ENCODE measurements at places on chromosomes 4 and X.

DNA sequence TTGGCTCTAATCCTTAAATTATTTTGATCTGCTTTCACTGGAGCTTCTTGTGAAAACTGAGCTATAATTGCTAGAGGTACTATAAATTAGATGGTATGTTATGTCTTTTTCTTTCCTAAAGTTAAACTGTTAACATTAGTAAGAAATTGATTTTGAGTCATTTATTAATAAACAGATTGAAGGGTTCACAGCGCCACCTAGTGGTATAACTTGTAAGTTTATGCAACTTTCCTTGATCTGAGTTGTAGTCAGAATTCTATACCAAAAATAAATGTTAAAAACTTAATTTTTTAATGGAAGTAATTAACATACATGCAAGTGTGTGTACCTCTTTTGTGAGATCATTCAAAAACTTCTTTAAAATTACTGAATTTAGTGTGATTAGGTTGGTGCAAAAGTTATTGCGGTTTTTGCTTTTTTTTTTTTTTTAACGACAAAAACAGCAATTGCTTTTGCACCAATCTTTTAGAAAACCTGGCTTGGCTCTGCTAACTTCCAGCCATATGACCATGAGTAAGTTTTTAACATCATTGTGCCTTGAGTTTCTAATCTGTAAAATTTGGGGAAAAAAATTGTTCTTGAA, 151.5 kb downstream of the CENPC start:
- no peak for DNase-seq

DNA sequence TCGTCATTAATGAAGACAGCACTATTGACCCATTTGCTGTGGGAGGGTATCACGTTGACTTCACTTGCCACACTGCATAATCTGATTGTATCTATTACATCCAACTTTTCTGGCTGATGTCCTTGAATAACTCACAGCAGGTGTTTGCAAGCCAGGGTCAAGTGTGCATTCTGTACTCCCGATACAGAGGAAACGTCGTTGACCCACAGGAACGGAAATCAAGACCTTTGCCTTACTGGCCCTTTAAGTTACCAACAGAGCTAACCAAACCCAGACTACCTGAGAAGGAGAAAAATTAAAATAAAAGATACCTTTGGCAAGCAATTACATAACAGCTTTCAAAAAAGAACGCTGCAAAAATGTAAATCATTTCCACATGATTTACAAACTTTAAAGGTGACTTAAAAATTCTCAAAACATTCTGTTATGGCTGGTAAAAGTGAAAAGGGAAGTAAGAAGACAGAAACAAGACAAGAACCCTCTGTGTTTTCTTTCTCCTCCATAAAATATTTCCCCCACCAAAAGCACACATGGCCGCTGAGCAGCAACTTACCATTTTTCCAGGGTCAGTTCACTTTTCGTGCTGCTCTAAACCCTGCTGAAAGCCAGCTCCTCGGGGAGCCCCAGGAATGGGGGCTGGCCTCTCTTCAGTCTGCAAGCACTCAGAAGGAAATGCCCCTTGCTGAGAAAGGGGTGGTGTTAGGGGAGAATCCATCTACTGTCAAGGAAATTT, 6.5 kb upstream of the SHISA3 start:
- no peak for DNase-seq

DNA sequence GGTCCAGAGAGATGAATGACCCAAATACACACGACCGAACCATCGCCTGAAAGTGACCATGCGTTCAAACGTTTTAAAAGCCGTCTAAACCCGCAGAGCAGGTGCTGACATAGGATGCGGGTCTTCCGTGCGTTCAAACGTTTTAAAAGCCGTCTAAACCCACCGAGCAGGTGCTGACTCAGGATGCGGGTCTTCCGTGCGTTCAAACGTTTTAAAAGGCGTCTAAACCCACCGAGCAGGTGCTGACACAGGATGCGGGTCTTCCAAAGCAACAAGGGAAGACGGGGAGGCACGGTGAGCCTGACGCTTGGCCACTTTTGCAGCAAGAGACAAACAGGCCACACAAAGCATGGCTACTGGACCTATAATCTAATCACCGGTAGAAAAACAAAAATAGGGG, 47.2 kb downstream of the GAK start:
- DNase-seq = no peak

DNA sequence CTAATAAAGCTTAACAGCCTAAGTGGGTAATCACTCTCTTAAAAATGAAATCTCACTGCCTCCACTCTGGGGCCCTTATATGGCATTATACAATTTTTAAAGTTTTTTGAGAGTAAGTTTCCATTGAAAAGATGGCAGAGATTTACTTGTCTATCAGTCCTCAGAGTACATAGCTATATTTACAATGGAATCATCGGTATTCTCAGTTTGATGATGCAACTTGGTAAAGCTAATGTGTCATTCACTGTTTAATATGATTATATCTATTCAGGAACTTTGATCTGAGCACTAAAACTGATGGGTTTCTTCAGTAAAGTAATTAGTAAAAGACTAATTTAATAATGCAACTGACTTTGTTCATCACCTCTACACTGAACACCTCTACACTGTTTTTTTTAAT, 51.6 kb downstream of the CT47B1 start:
- DNase-seq = no peak

DNA sequence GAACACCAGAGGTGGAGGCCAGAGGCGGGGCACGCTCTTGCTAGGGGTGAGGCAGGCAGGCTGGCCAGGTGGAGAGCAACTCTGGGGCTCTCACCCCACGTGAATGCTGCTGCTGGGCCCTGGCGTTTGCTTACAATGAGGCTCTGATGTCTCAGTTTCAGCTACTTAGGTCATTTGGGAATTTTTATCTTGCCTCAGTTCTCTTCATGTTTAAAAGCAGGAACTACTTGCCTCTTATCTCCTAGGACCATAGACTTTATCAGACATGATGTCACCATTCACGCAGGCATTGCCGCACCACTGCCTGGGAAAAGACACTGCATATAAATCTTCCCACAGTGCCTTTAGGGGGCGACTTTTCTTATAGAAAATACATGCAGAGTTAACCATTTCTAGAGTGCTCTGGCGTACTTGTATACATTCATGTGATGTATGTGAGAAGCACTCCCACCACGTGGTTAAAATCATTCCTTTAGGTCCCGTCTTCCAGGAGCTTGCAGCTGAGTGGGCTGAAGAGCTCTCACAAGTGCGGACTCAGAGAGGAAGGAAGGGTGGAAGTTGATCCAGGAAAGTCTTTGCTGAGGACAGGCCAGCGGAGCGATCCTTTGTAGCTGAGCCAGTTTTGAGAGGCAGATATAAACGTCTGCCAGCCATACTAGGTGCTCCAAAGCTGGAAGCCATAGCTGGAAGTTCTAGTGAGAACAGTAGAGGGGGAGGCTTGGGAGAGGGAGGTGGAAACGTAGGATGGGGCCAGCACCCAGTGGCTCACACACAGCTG, 84.3 kb upstream of the CLDN34 start:
- DNase-seq = no peak

DNA sequence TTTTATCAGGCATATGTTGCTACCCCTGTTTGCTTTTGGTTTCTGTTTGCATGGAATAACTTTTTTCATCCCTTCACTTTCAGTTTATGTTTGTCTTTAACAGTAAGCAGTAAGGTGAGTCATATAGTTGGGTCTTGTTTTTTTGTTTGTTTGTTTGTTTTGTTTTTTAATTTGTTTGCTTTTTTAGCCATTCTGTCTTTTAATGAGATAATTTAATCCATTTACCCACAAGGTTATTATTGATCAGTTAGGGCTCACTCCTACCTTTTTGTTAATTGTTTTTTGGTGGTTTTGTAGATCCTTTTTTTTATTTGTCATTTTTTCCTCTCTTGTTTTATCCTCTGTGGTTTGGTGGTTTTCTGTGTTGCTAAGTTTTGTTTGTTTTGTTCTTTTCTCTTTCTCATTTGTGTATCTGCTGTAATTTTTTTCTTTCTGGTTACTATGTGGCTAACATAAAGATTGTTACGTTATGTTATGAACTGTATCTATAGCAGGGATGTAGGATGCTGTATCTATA, 379.5 kb upstream of the MAD2L1 start:
- no peak for DNase-seq

DNA sequence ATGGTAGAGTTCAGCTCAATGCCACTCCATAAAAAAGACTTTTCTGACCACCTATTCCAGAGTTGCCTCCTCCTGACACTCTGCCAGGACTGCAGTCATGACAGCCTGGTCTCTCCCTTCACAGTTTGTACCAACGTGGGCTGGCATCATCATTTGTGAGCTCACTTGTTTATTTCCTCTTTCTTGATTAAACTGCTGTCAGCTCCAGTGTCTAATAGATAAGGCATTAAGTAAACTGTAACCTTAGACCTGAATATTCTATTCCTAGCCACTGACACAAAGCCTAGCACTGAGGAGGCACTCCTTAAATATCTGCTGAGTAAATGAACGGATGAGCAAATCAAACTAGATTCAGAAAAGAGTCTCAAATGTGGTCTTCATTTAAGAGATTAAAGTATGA, 48.7 kb downstream of the DDX60 start:
- DNase-seq = no peak

DNA sequence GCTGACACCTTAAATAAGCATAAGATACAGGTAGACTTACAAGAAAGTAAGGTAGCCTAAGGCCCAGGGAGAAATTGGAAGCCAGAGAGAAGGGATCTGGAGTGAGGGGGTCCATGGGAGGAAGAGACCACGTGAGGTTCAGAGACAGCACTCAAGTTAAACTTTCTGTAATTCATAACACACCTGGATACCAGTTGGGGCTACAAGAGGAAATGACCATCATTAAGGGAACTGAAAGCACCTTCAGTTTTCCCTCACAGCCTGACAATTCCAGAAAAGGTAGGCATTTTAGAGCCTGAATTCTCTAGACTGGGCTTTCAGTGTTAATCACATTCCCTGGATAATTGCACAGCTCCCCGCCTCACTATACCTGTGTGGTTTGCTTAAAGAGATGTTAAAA, 355.5 kb downstream of the FBXW7 start:
- no peak for DNase-seq

DNA sequence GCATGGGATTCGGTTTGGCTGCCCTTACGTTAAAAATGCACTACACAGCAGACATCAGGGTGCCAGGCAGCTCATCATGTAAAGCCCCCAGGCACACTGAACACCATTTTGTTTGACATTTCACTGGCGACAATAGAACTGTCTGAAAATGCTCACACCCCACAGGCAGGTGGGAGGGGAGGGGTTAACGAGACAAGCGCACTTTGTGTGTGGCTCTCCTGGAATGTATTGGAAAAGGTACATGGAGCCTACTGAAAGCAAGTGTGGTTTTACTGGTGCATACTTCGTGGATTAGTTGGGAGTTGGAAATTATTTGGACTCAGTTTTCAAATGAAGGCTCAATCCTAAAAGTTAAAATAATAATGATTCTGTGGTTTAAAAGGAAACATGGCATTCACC, 31.6 kb upstream of the PPARGC1A start:
- no peak for DNase-seq

DNA sequence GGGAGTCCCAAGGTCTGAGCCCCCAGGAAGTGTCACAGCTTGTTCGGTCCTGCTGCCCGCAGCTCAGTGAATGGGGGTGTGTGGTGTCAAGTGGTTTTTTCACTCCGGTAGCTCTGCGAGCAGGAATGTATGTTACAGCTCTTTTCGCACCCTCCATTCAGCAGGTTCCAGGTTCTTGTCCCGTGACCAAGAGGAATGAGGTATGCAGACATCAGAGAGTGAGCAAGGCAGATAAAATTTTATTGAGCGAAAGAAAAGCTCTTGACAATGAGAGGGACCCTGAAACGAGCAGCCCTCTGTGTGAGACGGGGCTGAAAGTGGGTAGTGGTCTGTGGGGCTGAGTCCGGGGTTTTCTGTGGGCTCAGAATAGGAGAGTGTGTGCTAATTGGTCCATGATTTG, 31.5 kb downstream of the UCHL1 start:
- no peak for DNase-seq

GRCh38 chrX:32871636-32872035, 339.7 kb downstream of the DMD start:
- DNase-seq = no peak

DNA sequence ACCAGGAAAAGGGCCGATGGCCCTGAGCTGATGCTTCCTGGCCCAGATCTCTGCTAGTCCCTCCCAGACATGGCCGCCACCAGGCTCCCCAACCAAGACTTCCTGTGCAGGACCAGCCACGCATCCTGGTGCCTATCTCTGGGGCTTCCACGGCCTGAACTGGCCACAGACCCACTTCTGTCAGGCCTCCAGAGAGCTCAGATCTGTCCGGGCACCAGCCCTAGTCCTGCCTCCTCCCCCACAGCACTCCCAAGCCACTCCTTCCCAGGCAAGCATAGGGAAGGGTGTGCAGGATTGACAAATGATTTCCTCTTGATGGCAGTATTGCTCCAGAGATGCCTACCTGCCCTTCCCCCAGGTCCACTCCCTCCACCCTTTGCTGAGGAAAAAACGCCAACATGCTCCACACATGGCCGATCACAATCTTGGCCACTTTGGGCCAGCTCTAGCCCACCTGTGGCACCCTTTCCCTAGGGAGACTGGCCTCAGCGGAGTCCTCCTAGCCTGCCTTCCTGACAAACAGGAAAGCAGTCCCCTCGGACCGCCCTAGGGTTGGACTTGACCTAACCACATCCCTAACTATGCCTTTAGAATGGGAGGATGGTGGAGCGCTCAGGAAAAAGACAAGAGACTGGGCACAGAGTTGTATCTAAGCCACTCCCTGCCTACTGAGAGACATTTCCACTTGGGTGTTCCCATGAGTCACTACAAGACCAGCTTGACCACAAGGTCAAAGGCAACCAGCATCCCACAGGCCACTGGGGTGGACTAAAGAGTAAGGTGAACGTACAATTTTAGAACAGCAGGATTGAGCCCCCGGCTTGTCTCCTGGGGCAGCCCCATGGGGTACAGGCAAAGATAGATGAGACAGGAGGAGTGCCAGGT, 277.5 kb upstream of the AGTR2 start:
- peak; percentile 63 for DNase-seq

DNA sequence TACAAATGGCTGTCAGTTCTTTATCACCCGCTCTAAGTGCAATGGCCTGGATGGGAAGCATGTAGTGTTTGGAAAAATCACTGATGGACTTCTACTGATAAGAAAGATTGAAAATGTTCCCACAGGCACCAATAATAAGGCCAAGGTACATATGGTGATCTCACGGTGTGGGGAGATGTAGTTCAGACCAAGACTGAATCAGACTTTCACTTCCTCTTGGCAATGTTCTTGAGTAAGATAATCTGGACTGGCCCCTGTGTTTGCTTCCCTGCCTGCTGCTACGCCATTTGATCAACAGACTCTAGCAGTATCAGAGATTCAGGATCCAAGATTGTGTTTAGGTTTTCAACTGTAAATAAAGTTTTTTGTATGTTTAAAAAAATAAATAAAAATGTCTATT, 682.2 kb upstream of the AMOT start:
- no peak for DNase-seq

- DNase-seq = no peak
These were observed 1976.7 kb upstream of the ADGRL3 start for GRCh38 chr4:59223292-59223941.

DNA sequence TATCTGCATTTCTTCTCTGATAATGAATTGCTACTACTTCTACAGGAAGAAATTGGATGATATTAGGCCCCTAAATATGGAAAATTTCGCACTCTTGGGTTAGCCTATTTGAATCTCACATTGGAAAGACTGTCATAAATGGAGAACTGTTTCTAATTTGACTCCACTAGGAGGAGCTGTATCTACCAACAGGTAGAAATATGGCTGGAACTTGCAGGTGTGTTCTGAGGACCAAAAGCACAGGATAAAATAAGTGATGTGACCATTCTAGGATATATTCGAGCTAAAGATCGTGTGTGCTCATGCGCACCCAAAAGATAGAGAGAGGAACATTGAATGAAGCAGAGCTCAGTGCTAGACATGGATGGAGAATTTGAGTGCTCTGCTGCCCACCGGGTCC, 4.8 kb upstream of the NKAP start:
- no peak for DNase-seq

- DNase-seq = no peak
These were observed 113.1 kb downstream of the RAB28 start for GRCh38 chr4:13371048-13371447.
